ENCODE measurements at places on chromosomes 16 and 17. TPM values are rescaled to one million over a fixed set of nuclear protein-coding genes. Genes with fewer than 3 reads are reported as not detected.

The CCL1 gene
- total RNA-seq = not detected

The FOXJ1 gene
- 0.76 TPM for total RNA-seq

The SHBG gene
- 0.54 TPM for total RNA-seq

The KRTAP4-4 gene
- total RNA-seq = not detected

The IGF2BP1 gene
- 53.9 TPM for total RNA-seq

The SLC47A2 gene
- total RNA-seq = 0.12 TPM

The GABARAPL2 gene
- 85.8 TPM for total RNA-seq

The ZNF213 gene
- 11.8 TPM for total RNA-seq

The ZC3H7A gene
- total RNA-seq = 26.2 TPM

The CRYM gene
- 1.7 TPM for total RNA-seq

The APRT gene
- total RNA-seq = 405 TPM

The MYH11 gene
- 0.05 TPM for total RNA-seq

The NTN1 gene
- total RNA-seq = 0.54 TPM

The NETO2 gene
- 76.3 TPM for total RNA-seq

The PRRT2 gene
- 0.26 TPM for total RNA-seq

The TERB1 gene
- total RNA-seq = not detected

The CDYL2 gene
- 0.38 TPM for total RNA-seq

The CNOT1 gene
- total RNA-seq = 158 TPM

The NKD1 gene
- total RNA-seq = 0.31 TPM

All from A549 treated with Hydrocortisone at 1 μM for 4 hours (cell line).